ENCODE measurements at places on chromosomes 2 and 18.
A peak's percentile ranks its signal among the peaks of the same experiment; 100 is the strongest.

DNA sequence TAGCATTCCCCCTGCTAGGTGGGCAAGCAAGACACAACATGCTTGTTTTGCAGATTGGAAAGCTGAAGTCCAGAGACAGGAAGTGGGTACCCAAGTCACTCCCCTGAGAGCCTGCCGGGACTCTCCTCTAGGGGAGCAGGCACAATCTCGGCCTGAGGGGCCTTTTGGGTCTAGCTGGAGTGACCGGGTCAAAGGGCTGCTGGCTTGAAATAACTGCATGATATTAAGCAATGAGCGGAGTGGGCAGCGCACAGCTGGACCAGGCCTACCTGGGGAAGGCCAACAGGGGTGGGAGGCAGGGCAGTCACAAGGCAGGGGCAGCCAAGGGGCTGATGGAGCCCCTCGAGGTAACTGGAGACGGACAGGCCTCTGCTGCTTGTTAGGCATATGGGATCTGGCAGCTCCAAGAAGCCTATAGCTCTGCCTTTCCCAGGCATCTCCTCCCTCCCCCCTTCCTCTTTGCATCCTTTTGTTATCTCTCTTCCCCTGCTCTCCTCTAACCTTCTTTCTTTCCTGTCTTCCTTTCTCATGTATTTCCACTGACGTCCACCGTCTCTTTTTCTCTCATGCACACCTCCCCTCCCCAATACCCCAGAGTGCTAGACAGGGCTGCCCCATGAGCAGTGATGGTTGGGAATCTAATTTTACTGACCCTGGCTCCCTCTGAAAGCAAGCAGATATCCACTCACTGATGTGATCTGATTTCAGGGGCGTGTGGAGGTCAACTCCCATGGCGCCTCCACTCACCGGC, 237.5 kb downstream of the LOXHD1 start:
- no peak for DNase-seq

- no peak for DNase-seq
Observed at GRCh38 chr2:64474121-64474571, 20.2 kb downstream of the LGALSL start.

- DNase-seq: no peak
Observed at GRCh38 chr2:199777315-199777714, 73.7 kb downstream of the FTCDNL1 start.

- DNase-seq: no peak
Observed at GRCh38 chr2:151972241-151973012, 126.4 kb downstream of the CACNB4 start.

DNA sequence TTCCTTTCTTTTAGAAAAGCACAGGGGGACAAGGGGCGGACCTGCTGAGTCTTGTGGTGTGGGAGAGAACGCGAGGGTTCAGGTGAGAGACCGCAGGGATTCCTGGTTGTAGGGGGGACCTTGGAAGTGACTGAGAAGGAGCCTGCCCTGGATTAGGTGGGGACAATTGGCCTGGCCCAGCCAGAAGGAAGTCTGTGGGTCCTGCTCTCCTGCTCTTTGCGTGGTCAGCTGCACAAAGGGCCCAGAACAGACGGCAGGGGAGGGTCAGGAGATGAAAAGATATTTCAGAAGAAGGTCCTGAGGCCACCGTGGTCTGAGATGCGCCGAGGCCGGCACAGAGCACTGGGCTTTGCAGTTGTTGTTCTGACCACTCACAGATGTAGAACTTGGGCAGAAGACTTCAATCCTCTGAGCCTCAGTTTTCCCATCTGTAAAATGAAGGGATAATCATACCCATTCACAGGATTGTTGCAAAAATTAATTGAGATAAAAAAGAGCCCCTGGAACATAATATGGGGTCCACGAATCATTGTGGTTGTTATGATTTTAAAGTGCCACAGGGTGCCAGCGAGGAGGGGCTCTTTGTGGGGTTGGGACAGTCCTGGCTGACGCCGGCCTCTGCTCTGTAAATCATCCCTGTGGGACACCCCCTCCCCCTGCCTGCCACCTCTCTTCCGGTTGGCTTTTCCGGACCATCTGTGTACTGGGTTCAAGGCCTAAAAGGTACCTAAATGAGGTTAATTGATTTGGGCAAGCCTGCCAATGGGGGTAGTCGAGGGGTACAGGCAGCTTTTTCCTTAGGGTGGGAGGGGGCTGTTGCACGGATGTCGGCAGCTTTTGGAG, 1.8 kb downstream of the LPIN1 start:
- DNase-seq: no peak

DNA sequence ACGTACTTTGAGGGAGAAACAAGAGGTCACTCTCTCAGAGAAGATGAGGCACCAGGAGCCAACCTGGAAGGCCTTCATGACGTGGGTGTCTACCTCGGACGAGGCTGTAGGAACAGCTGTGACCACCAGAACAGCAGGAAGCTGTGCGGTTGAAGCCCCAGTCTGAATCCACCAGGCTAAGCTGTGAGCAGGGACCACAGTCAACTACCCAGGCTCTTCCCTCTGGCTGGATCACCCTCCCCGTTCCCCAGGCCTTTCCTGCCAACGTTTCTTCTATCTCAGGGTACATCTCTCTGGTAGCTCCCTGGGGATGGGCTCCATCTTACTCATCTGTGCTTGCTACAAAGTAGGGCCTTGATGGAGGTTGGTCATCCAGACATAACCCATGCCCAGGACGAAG, 36.8 kb upstream of the CYP27C1 start:
- DNase-seq: no peak

DNA sequence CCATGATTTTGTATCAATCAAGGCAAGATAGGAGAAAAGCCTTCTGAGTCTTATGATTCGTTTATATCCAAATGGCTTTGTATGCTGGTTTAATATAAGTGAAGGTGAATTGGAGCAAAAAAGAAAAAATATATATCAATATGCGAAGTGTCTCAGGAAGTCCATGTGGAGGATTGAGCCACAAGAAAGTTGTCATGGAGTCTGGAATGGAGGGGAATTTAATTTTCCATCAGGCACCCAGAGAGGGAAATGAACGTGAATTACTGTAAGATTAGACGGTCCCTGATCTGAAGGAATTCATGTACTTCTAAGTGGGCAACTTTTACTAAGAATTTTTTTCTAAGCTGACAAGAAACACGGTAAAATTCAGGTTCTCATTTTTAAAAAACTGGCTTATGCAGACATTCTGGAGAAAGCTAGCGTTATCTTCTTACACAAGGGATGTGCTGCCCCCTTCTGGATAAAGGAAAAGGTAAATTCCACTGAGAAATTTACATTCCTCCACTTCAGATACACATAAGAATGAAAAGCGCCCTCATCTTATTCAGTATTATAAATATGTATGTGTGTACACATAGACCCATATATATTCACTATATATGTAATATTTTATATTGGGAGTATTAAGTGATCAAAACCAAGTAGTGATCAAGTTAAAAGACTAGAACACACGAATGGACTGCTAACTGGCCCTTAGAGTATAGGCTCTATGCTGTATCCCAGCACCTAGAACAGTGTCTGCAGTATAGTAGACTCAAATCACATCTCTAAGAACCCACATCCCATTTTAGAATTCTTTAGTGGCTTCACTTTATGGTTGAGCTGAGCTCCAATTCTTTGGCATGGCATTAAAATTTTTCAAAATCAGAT, 289.0 kb upstream of the TFPI start:
- DNase-seq: peak; percentile 72

DNA sequence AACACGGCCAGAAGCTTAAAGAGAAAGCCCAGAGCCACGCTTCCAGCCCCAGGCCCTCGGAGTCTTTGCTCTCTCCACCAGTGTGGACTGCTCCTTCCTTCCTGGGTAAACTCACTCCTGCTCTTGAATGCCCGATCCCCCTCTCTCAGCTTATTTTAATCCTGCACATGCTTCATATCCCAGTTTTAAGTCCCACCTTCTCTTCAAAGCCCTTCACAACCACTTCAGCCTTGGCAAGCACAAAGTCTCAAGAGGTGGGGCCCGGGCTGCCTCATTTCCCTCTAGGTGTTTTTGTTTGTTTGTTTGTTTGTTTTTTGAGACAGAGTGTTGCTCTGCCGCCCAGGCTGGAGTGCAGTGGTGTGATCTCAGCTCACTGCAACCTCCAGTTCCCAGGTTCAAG, 21.6 kb upstream of the CREG2 start:
- no peak for DNase-seq

DNA sequence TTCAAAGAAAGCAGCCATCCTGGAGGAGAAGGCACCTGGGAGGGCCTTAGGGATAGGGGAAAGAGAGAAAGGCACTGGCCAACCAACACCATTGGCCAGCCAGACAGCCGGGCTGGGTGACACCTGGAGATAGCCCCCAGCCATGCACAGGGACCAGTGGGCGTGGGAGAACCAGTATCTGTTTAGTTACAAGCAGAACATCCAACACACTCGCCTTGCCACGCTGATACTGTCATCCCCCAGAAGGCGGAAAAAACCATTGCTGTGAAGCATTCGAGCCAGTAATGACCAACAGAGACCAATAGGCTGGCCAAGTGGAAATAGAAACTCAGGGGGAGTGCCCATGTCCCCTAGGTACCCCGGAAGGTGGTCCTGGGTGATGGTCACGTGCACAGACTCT, 15.5 kb downstream of the ASPRV1 start:
- no peak for DNase-seq

DNA sequence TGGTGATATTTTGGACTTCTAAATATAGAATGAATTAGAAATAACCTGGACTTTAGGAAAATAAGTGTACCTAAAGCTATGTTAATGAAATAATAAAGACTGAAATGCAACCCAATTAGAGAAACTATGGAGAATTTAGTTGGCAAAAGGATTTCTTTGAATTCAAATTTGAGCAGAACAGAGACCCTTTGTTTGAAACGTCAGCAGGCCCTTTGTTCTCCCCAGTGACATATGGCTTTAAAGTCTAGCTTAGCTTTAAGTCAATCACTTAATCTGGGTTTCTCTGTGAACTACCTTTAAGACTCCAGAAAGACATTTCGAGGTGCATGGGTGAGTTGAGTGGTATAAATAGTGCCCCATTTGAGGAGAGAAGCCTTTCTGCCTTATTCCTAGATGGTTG, 130.5 kb upstream of the CREB1 start:
- DNase-seq: no peak

DNA sequence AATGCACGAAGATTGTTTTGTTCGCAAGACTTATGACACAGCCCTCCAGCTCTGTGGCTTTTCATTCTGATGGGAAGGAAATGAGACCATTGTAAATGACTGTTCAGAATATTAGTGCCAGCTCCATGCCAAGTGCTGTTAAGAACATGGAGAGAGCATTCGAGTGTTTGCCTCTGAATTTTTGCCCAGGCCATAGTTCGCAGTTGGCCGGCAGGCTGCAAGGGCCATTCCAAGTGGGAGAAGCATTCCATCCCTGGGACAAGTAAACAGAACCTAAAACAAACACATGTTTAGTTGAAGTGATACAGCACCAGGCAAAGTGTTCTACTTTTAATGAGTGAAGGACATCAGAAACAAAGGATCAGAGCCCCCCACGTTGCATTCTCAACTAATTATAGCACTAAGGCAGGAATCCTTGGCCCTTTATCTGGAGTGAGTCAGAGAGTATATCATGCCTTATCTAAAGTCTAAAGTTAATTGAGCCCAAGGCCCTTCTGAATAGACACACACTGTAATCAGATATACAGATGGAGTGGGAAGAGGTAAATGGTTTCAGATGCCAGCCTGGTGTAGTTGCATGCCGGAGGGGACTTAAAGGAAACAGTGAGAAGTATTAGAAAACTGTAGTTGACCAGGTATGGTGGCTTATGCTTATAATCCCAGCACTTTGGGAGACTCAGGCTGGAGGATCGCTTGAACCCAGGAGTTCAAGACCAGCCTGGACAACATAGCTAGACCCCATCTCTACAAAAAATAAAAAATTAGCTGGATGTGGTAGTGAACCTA, 53.3 kb downstream of the NEDD4L start:
- DNase-seq: peak; percentile 79

DNA sequence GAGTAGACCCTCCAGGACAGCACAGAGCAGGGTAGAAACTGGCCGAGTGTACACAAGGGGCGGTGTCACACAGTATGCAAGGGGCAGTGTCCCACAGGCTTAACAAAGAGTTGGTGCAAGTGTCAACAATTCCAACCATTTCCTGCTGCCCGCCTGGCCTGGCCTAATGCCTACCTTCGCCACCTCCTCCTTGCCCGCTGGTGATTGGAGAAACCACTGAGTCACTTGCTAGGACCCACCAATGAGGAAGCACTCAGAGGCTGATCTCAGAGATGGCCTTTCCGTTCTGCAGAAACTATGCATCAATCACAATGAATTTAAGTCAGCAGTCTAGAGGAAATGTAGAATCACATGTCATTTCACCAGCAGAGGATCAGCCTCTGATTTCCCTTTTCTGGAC, 263.3 kb upstream of the PKDCC start:
- DNase-seq: peak; percentile 23

DNA sequence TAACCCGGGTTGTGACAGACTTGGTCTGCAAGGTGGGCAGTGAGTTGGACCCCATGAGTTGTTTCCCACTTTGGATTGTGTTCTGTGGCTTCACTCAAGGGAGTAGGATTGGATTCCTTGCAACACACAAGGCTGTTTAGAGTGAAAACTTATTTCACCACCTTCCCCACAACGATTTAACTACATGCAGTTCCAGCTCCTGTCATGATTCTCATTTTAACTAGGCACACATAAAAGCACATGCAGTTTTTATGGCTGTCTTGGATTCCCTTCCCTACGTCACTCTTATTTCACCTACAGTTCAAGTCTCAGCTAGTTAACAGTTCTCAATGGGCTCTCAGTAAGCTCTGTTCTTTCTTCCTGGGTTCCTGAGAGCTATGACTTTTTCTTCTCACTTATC, 15.9 kb downstream of the EFEMP1 start:
- no peak for DNase-seq

GRCh38 chr2:237929979-237930378, 36.8 kb upstream of the UBE2F start:
- DNase-seq: no peak

- DNase-seq: peak; percentile 67
Observed at GRCh38 chr2:133489641-133490410, 78.4 kb downstream of the NCKAP5 start.

DNA sequence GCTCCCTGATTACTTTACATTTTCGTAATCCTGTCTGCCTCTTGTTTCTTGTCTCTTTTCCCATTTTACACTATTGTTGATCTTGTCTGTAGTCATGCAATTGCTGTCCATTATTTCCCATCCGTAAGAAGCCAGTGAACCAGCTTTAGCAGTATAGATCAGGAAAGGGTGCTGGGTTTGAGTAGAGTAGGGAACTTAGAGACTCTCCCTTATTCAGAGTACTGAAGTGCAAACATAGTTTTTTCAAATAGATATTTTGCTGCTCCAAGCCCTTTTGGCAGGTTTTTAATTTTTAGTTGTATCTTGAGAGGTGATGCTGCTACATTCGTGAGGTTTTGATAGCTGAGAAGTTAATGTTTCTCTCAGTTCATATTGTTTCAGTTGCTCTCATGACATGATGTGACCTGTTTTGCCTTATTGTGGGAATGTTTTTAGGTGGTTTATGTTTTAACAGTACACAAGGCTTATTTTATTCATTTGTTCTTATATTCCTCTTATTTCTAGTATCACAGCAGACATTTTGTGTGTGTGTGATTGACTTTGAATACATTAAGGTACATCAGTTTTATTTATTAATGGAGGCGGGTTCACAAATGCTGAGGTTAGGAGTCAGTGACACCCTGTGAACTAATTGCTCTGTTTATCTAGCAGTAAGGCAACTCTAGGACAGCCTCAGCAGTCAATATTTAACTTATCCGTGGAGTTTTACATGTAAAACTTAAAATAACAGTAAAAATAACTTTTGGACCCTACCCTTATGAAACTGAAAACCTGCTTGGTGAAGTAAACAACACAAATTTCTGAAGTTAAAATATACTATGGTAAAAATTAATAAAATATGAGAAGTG, 118.4 kb downstream of the ZNF407 start:
- DNase-seq: no peak

- no peak for DNase-seq
Observed at GRCh38 chr18:33051407-33051806, 278.6 kb upstream of the KLHL14 start.

Data from EH (cell line).